Tibial nerve (tissue), 4 donors: ENCODE measurements at places on chromosomes 6 and 20. TPM values are rescaled to one million over a fixed set of nuclear protein-coding genes. Genes with fewer than 3 reads are reported as not detected.

- no peaks in the 10 kb centered on the region for H3K27me3 ChIP-seq
- peaks cover 45% of the 10 kb centered on the region for H3K4me1 ChIP-seq
- H3K4me3 ChIP-seq: no peak overlapping the region
- H3K27ac ChIP-seq: no peak overlapping the region
- no peak for DNase-seq
These were observed 223.5 kb upstream of the MARCKS start for GRCh38 chr6:113633638-113634037.

GRCh38 chr20:41932431-41932830 lies 314.3 kb upstream of the CHD6 start:
- H3K27me3 ChIP-seq: no peaks in the 10 kb centered on the region
- H3K27ac ChIP-seq: no peak overlapping the region
- H3K4me3 ChIP-seq: no peak overlapping the region
- H3K36me3 ChIP-seq: no peaks in the 10 kb centered on the region
- DNase-seq: no peak
- no peaks in the 10 kb centered on the region for H3K4me1 ChIP-seq

- H3K36me3 ChIP-seq: no peaks in the 10 kb centered on the region
- no peak overlapping the region for H3K4me3 ChIP-seq
- H3K27ac ChIP-seq: no peak overlapping the region
- DNase-seq: no peak
These were observed 29.3 kb downstream of the KAT14 start for GRCh38 chr20:18166950-18167349.

- DNase-seq: no peak
- H3K4me3 ChIP-seq: no peak overlapping the region
- no peak overlapping the region for H3K27ac ChIP-seq
- H3K4me1 ChIP-seq: no peaks in the 10 kb centered on the region
- no peaks in the 10 kb centered on the region for H3K27me3 ChIP-seq
These were observed 42.0 kb upstream of the HIVEP1 start for GRCh38 chr6:11970114-11970513.

DNA sequence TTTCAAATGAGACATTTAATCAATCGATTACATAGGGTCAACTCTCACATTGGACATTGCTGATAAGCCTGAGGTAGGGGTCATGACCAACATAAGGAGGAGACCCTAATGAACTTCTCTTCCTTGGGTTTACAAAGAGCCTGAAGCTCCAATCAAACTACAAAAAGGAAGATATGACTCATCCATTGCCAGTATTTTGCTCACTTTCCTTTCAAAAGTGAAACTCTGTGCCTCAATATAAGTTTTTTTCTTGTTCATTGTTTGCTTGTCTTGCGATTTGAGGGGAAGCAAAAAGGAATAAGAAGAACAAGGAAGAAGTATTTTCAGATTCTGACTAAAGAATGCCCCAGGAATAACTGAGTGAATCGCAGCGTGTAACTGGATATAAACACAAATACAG lies 38.8 kb upstream of the KHDRBS2 start:
- no peak overlapping the region for H3K4me3 ChIP-seq
- no peaks in the 10 kb centered on the region for H3K36me3 ChIP-seq
- no peaks in the 10 kb centered on the region for H3K4me1 ChIP-seq
- H3K27me3 ChIP-seq: no peaks in the 10 kb centered on the region
- DNase-seq: no peak

DNA sequence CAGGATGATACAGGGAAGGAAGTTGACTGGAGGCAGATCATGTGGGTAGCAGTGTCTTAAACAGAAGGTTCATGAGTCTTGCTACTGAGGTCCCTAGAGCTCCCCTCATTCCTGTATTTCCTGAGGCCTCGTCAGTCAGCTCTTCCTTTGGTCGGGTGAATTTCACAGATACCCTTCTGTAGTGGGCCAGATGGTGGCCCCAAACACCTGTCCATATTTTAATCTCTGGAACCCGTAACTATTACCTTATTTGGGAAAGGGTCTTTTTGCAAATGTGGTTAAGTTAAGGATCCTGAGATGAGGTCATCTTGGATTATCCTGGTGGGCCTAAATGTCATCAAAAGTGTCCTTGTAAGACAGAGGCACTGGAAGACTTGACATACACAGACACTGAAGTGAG lies 9.6 kb downstream of the KCNS1 start:
- no peak overlapping the region for H3K27ac ChIP-seq
- no peak for DNase-seq
- no peaks in the 10 kb centered on the region for H3K36me3 ChIP-seq
- H3K4me3 ChIP-seq: no peak overlapping the region

TGM2 gene
- 46.5 TPM for total RNA-seq

HTR1B gene
- 0.42 TPM for total RNA-seq

- no peak for DNase-seq
- H3K27ac ChIP-seq: peak overlapping the region; percentile 80
- H3K4me1 ChIP-seq: no peaks in the 10 kb centered on the region
- no peaks in the 10 kb centered on the region for H3K36me3 ChIP-seq
These were observed 11.5 kb downstream of the WFDC3 start for GRCh38 chr20:45780159-45780558.

DNA sequence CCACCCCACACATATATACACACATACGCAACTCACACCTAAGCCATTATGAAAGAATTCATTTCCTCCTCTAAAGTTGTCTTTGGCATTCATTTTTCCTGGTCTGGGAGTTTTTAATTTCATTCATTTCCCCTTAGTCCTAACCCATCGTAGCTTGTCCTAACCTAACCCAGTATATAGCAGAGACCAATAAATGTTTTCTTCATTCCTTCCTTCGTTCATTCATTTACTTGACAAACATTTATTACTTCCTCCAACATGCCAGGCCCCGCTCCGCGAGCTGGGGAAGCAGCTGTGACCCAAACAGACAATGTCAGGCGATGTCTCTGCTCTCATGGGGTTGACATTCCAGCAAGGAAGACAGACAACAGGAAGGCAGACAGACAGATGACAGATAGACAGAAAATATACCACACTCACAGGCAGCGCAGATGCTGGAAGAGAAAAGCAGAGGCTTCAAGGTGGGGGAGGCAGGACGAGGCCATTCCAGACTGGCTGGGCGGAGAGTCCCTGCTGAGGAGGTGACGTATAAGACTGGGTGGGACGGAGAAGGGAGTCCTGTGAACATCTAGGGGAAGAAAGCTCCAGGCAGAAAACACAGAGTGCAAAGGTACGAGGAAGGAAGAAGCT lies 33.7 kb upstream of the SIRPA start:
- H3K36me3 ChIP-seq: no peaks in the 10 kb centered on the region
- no peaks in the 10 kb centered on the region for H3K4me1 ChIP-seq
- H3K27ac ChIP-seq: no peak overlapping the region
- DNase-seq: no peak

SLC26A8 gene
- not detected for total RNA-seq

HAO1 gene
- not detected for total RNA-seq

DNA sequence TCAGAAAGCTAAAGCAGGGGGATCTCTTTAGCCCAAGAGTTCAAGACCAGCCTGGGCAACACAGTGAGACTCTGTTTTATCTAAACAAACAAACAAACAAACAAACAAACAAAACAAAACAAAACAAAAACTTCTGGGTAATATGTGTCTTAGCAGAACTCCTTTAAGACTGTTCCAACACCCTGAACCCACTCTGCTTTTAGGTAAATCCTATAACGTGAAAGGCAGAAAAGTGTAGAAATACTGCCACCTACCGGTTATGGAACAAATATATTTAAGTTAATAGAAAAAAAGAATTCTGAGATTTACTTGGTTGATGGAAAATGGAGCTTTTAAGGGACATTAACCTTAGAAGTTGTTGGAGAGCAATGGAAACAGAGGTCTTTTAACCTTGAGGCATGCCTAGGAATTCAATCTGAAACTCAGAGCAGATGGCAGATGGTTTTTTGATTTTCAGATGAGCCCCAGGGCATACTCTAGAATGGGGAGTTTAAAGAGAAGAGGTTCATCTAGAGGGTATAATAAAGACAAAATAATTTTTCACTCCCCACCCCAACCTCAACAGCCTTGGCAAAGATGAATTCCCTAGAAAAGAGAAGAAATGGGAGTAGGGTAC lies 38.5 kb downstream of the SOD2 start:
- DNase-seq: no peak
- no peak overlapping the region for H3K27ac ChIP-seq
- H3K27me3 ChIP-seq: no peaks in the 10 kb centered on the region
- H3K36me3 ChIP-seq: no peaks in the 10 kb centered on the region
- no peak overlapping the region for H3K4me3 ChIP-seq
- no peaks in the 10 kb centered on the region for H3K4me1 ChIP-seq

FAM209B gene
- not detected for total RNA-seq

DNA sequence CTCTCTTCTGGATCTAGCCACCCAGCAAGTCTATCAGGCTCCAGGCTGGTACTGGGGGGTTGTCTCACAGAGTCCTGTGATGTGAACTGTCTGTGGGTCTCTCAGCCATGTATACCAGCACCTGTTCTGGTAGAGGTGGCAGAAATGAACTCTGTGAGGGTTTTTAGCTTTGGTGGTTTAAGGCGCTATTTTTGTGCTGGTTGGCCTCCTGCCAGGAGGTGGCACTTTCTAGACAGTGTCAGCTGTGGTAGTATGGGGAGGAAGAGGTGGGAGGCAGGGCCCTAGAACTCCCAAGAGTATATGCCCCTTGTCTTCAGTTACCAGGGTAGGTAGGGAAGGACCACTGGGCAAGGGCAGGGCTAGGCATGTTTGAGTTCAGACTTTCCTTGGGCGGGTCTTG lies 75.8 kb downstream of the SNAP91 start:
- no peaks in the 10 kb centered on the region for H3K27me3 ChIP-seq
- no peaks in the 10 kb centered on the region for H3K4me1 ChIP-seq
- H3K27ac ChIP-seq: no peak overlapping the region
- DNase-seq: no peak

DNA sequence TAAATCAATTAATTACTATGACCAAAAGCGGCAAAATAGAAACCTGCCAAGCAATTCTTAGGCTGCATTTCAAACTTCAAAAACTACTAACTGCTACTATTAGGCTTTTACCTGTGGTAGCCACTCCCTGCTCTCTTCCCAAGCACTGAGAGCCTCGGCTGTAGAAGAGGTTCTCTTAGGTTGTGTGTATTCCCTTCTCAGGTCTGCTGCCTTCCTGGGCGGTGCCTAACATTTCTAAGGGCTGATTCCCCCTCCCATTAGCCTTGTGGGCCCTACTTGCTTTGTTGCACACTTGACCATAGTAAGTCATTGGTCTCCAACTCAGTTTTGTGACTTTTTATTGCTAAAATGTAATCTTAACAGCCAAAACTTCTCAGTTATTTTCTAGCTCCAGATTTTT lies 146.1 kb upstream of the C6orf118 start:
- H3K4me1 ChIP-seq: no peaks in the 10 kb centered on the region
- no peaks in the 10 kb centered on the region for H3K36me3 ChIP-seq
- no peak overlapping the region for H3K4me3 ChIP-seq
- no peaks in the 10 kb centered on the region for H3K27me3 ChIP-seq
- no peak for DNase-seq
- H3K27ac ChIP-seq: no peak overlapping the region

GRCh38 chr20:14711652-14712051 lies 374.2 kb upstream of the FLRT3 start:
- H3K36me3 ChIP-seq: no peaks in the 10 kb centered on the region
- no peak for DNase-seq
- H3K27ac ChIP-seq: no peak overlapping the region
- no peaks in the 10 kb centered on the region for H3K4me1 ChIP-seq

DNA sequence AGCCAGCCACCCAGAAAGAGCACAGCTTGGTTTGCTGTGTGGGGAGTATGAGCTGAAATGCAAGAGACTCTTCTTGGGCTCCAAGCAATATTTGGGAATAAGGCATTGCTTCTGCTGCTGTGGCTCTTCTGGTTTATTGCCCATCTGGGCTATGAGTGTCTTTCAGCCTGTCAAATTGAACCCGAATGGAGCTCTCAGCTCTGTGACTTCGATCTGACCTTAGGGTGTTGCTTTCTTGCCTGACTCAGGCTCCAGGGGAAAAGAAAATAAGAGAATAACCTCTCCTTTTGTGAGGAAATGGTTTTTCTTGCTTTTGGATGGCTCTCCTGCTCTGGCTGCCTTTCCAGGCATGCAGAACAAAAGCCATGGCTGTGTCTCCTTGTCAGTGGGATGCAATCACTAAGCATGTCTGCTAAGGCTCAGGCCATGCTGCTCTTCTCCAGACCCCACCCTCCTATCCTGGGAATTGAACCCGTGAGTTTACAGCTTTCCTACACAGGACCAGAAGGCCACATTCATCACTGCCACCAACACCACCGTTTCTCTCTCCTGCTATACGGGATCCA lies 169.4 kb upstream of the JAG1 start:
- H3K36me3 ChIP-seq: no peaks in the 10 kb centered on the region
- H3K27me3 ChIP-seq: no peaks in the 10 kb centered on the region
- H3K4me1 ChIP-seq: no peaks in the 10 kb centered on the region
- no peak overlapping the region for H3K27ac ChIP-seq
- DNase-seq: no peak

DNA sequence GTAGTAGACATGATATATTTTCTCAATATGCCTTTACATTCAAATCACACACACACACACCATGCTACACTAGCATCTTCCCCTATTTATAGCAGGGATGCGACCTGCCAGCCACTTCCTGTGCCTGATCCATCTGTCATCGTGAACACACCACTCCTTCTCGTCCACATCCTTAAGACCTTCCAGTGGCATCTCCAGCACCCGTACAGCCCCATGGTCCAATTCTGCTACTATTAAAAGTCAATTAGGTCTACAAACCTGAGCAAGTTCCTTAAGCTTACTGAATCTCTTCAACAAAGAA lies 54.5 kb downstream of the KIF16B start:
- no peaks in the 10 kb centered on the region for H3K27me3 ChIP-seq
- H3K36me3 ChIP-seq: no peaks in the 10 kb centered on the region
- H3K4me3 ChIP-seq: no peak overlapping the region
- no peak for DNase-seq
- peaks cover 12% of the 10 kb centered on the region for H3K4me1 ChIP-seq

DNA sequence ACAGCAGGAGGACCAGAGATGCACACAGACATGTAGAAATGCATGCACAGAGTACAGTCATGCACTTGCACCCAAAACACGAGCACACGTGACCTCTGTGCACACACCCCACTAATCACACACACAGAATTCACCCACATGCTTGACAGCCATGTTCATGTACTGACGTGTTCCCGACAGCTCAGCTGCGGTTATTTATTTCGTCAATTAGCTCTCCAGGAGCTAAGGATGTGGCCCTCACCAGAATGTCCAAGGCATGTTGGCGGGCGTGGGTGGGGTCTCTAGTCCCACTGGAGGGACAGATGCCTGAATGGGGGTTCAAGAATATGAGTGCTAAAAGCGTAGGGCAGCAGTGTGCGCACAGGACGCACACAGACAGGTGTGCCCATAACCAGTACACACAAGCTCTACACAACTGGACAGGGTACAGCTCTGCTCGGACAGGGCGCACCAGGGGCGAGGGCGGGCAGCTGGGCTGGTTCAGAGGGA lies 571 bp upstream of the PRPF6 start:
- H3K36me3 ChIP-seq: peaks cover 7% of the 10 kb centered on the region
- H3K27me3 ChIP-seq: peaks cover 20% of the 10 kb centered on the region
- peak overlapping the region; percentile 99 for H3K4me3 ChIP-seq
- H3K27ac ChIP-seq: peak overlapping the region; percentile 86
- DNase-seq: no peak
- H3K4me1 ChIP-seq: peaks cover 43% of the 10 kb centered on the region

GRCh38 chr6:169106176-169106575 lies 147.5 kb downstream of the THBS2 start:
- no peak for DNase-seq
- no peaks in the 10 kb centered on the region for H3K27me3 ChIP-seq
- no peaks in the 10 kb centered on the region for H3K36me3 ChIP-seq
- no peak overlapping the region for H3K27ac ChIP-seq
- no peak overlapping the region for H3K4me3 ChIP-seq

- H3K4me3 ChIP-seq: no peak overlapping the region
- no peak for DNase-seq
- H3K36me3 ChIP-seq: no peaks in the 10 kb centered on the region
- H3K27ac ChIP-seq: no peak overlapping the region
- H3K27me3 ChIP-seq: no peaks in the 10 kb centered on the region
- no peaks in the 10 kb centered on the region for H3K4me1 ChIP-seq
These were observed 52.6 kb upstream of the TMEM200A start for GRCh38 chr6:130313206-130313605.
